Inflammatory macrophage treated with lipopolysaccharide for 1 hour (primary cell): ENCODE measurements at places on chromosomes 6 and 20.

DNA sequence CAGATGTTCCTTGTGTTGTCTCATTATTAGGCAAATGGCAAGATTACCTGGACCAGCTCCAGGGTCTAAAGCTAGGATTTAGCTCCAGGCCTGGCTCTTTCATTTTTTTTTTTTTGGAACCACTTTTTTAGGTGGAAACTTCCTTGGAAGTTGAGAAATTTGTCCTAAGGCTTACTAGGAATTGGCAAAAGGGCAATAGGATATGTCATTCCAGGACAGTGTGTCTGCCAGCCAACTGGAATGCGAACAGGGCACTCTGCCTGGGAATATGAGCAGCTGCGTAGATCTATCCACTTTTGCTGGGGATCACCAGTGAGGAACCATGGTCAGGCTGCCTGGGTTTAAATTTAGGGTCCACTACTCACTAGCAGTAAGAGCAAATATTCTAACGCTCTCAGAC is 304.0 kb downstream of the TSHZ2 start:
- no peak for DNase-seq

DNA sequence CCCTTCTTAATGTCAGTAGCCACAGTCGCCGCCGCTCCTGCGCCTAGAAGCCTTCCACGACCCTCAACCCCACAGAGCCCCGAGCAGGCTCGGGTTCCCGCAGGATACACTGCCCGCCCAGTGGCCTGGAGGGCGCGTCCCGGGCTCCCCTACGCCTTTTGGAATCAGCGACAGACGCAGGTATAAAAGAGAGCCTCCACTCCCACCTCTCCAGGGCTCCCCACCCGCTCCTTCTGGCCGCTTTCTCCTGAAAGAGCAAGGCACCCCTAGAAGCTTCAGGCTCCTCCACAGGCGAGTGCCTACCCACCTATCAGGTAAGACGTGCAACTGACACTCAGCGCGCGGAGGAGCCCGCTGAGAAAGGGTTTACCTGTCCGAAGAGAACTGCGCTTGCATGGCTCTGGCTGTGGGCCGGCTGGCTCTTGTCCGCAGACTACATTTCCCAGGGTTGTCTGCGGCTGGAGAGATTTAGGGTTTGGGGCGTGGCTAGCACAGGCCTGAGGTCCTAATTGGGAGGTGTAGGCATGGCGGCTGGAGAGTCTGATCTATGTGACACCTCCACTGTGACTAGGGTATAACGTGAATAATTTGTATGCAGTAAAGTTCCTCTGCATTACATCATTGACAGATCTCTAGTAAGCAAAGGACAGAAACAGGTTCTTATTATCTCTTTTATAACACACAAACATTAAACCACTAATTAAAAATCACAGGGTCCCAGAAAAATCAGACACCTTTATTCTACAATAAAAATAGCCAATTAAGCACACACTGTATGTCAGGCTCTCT is 13.5 kb upstream of the ZNF391 start:
- DNase-seq = no peak

DNA sequence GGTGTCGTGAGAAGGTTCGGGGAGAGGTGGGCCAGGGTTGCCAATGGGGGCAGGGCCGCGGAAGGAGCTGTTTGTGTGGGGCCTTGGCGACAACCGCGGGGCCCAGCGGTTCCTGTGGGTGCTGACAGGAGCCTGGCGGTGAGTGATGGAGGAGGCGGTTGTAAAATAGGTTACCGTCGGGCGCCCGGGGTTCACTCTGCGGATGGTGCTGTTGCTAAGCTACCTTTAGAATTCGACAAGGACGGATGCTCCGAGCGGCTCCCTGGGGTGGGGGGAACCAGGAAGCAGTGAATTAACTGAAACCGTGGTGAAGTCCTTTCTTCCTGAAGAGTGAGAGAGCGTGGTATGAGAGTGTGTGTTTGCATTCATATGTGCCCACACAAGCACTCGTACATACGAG is 61.7 kb downstream of the CDH22 start:
- DNase-seq = no peak

- DNase-seq = no peak
These were observed 324.9 kb downstream of the ARHGAP18 start for GRCh38 chr6:129385117-129385516.

- no peak for DNase-seq
These were observed 748.7 kb downstream of the QKI start for GRCh38 chr6:164163239-164163638.

- DNase-seq = peak; percentile 10
These were observed 203.5 kb downstream of the KCNQ5 start for GRCh38 chr6:72825315-72825911.

DNA sequence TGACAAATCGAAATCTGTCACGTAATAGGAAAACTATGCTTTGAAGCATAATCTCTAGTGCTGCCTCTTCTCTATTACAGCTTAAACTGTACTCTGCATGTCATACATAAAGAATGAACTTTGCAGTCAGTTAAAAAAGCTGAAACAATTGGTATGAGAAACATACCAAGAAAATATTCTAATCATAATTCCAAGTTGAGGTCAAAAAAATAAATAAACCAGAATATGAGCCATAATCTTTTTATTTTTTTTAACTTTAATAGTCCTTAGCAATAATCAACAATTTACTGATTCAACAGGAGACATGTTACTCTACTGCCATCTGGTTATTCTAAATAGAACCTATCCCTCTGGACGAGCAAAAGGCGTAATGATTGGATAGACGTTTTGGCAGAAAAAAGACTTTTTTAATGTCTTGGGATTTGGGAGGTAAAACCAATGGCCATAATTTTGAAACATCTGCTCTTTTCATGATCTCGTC is 224.4 kb upstream of the FLRT3 start:
- DNase-seq = no peak

DNA sequence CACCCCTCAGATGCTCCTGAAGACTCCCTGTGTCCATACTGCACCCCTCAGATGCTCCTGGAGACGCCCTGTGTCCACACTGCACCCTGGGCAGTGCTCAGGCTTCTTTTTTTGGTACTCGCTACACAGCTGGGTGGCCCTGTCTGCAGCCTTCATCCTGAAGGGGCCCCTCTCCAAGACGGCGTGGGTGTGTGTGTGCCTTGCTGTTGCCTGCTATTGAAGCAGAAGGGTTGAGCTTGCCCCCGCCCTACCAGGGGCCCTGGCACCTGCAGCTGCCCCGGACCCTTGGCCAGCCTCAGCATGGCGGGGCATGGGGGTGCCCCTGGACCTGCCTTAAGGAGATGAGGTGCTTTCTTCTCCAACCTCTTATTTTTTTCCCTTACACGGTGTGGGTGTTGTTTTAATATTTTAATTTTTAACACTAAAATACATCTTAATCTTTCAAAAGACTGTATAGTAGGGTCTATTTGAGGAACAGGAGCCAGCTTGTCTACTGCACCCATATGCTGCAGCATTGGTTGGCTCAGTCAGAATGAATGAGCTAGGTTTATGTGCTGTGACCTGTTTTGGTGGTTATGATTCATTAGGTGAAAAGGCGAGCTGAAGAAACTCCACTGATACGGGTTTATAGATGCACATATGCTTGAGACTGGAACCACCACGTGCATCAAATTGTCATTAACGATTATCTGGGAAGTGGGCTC is 135.9 kb downstream of the AGPAT4 start:
- DNase-seq = no peak

DNA sequence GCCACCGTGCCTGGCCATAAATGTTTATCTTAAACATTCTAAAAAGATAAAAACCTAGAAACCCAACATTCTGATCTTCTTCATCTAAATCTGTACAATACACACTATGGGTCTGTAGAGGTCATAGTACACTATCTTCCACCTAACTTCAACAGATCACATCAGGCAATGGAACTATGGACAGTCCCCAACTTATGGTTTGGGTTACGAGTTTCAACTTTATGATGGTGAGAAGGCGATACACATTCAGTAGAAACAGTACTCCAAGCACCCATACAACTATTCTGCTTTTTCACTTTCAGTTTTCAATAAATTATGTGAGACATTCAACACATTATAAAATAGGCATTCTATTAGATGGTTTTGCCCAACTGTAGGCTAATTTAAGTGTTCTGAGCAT is 23.1 kb downstream of the FKBP5 start:
- DNase-seq = no peak

GRCh38 chr20:19047040-19047950 is 165.1 kb upstream of the SLC24A3 start:
- no peak for DNase-seq

DNA sequence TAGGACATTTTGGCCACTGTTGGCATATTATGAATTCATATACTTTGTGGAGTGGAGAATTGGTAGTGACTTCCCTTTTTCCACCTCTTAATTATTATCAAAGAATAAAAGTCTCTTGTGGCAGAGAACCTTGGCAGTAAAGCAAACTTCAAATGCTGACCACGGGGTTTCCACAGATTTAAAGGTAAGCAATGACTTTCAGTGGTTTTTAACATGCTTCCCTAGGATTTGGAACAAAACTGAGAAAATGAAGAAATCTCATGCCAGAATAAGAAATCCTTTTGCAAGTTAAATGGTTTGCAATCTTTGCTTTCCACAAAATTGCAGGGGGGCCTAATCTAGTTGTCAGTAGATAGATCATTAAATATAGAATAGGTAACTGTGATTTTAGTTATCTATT is 2.0 kb upstream of the SDC4 start:
- DNase-seq = no peak

GRCh38 chr6:139394027-139394649 is 19.7 kb upstream of the CITED2 start:
- no peak for DNase-seq

DNA sequence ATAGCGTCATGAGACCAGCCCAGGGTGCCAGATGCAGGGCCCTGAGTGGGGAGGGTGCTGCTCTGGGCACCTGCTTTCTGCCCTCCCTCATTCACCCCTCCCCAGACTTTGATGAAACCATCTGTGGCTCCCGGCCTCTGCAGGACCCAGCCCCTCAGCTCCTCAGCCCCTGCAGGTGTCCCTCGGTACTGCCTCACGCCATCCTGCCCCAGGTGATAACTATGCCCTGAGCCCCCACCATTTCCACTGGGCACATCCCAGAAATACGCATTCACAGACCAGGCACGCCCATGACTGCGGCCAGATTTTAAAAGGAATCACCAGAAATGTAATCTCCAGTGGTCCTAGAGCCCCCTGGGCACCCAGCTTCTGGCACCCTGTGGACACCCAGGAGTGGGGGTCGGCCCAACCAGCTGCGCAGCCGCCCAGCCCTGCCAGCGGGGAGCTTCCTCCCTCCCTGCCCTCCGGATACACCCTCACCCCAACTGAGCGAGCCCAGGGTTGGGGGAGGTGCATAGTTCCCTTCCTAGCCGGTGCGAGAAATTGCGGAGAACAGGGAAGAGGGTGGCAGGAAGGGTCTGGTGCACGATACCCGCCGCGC is 615 bp upstream of the NTSR1 start:
- no peak for DNase-seq
